Activated T-cell treated with anti-CD3 and anti-CD28 coated beads, Interleukin-2, amount 50 U/mL, for 1 hour (primary cell): ENCODE measurements at places on chromosomes 6 and 20.

- DNase-seq = no peak
Observed at GRCh38 chr6:16741112-16742016, 19.9 kb downstream of the ATXN1 start.

DNA sequence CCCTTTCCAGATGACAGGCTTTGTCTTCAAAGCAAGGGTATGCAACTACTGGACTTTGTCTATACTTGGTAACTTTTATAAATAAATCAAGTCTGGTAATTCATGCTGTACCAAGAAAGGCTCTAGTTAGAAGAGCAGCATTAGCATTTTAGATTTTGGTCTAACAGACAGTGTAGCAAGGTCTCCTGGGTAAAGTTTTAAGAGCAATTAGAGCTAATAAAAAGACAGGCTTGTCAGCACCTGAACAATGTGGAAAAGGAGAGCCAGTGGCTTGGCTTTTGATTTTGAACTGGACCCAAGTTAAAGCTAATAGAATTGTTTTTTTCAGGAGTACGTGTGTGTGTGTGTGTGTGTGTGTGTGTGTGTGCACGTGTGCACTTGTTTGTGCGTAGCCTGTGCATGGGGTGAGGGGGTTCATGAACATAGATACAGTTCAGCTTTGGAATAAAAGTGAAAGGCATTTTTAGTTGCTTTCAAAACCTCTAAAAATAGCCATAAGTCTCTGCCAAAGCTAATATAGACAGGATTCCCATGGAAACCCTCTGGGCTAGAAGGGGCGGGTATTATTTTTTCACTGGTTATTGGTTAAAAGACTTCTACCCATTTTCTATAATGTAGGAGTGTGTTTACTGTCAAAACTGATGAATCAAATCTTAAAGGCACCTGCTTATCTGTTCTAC lies 138.4 kb downstream of the KCNQ5 start:
- no peak for DNase-seq

- DNase-seq = no peak
Observed at GRCh38 chr6:11485271-11485670, 52.3 kb upstream of the TMEM170B start.

GRCh38 chr6:69917834-69918233 lies 51.5 kb downstream of the COL19A1 start:
- DNase-seq = no peak

- peak; percentile 70 for DNase-seq
Observed at GRCh38 chr6:170529839-170530469, 23.2 kb downstream of the PSMB1 start.

DNA sequence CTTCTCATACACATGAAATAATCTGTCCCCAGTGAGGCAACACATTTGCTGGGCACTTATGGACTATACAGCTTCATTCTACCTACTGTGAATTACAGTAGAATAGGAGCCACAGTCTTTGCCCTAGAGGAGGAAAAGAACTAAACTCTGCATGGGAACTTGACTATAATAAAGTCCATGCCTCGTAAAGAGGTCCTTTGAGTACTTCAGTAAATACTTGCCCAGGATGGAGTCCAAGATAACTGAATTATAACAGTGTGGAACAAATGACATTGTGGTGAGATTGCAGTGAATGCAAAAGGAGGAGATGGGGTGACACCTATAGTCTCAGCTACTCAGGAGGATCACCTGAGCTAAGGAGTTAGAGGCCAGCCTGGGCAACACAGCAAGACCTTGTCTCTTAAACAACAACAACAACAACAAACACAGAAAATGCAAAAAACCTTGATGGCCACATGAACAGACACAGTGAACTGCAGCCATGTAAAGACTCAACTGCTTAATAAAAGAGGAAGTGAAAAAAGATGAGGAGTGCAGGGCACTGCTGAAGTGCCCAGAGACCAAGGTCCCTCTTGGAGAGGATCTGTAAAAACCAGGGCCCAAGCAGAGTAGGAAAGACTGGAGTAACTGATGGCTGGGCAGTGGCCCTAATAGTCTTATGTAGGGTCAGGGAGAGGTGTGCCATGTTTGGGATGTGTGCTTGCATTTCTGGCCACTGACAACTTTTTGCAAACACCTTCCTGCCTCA lies 3.7 kb downstream of the MRPS18A start:
- no peak for DNase-seq

DNA sequence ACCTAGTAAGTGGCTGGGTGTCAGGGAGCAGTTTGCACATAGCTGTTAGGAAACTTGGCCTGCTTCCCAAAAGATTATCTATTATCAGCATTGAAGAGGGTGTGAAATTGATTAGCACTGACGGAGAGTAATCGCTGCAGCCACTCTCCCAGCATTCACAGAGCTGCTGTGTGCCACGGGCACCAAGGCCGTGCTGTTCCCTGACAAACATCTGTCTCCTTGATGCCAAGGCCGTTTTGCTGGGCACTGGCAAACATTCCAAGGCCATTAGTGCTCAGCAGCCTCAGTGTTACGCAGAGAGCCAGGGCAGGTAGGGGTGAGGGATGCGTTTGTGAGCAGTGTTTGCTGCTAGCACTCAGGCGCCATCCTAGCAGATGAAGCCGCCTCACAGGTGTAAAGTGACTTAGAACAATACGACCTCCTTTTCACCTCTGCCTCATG lies 57.7 kb upstream of the VSTM2L start:
- no peak for DNase-seq

- no peak for DNase-seq
Observed at GRCh38 chr6:107690643-107691061, 133.5 kb downstream of the SCML4 start.

DNA sequence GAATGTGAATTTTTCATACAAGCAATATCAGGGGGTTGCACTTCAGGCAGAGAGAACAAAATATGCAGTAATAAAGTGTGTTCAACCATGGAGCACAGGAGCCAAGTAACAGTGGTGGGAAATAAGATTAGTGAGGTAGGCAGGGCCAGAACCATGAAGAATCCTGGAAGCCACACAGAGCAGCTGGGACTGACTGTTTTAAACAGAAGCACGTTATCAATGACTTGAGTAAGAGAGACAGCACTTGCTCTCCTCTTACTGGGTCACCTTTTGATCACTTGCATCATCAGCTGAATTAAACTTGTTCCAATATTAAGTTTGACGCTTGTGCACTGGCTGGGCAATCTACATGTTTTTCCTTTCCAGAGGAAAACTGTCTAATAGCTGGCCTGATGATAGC lies 238.5 kb downstream of the TBX18 start:
- no peak for DNase-seq

DNA sequence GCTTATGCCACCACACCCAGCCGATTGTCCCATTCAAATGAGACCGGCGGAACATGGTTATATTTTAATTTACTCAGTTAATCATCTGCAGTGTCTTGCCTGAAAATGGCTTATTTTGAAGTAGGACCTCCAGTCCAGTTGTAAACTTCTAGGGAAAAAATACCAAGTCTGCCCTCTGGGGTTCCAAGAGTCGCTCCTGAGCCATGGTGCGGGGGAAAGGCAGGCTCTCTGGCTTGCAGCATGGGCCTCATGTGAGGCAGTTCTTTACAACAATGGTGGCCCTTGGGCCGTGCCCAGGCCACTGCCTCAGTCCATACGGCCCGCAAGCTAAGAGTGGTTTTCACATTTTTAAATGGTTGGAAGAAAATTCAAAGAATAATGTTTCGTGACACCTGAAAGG lies 62.7 kb upstream of the XRN2 start:
- no peak for DNase-seq

DNA sequence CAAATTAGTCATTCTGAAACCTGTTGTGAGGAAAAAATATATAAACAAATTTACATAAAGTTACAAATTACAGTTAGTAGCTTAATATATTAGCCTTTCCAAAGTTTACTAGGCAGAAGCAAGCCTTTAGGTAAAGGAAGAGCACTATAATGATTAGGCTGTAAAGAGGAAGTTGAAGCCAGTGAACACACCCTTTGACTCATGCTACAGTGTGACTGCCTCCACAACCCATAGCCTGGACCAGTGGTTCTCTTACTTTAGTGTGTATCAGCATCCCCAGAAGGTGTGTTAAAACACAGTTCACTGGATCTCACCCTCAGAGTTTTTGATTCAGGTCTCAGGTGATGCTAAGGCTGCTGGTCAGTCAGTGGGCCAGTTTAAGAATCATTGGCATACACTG lies 91.4 kb upstream of the DEFB112 start:
- DNase-seq = no peak

DNA sequence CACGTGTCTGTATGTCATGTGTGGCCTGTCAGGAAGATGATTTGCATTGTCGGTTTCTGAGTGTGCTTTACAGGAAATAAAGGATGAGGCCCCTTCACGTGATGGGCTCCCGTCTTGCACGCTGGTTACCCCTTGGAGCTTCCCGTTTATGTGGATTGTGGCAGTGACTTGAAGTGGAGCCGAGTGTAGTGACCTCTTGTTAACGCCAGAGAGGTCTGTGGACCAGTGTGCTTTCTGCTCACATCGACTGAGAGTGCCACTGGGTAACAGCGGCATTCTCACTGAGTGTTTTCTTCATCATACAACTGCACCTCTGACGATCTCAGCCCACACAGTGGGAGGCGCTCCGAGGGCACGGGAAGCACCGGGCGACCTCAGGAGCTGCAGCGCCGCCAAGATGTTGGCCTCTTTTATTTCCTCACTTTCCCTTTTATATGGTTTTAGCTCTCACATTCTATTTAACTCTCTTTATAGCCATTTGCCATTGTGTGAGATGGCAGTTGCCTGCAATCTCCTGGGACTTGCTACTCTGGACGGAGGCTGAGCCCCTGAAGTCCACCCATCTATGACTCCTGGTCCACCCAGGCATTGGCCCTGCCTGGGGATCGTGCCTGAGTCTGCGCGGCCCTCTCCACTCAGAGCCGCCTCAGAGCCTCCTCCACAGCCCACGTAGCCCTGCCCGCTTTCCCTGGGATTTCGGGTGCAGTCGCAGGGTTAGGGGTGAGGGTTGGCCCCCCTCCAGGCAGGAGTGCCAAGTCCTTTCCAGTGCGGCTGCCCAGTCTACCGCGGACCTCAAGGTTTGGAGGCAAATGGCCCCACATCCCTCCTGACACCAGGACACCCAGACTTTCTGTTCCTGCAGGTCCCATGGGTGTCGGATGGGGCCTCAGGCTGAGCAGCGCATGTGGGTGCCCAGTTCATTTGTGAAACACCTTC lies 238.9 kb downstream of the ERMARD start:
- peak; percentile 28 for DNase-seq

DNA sequence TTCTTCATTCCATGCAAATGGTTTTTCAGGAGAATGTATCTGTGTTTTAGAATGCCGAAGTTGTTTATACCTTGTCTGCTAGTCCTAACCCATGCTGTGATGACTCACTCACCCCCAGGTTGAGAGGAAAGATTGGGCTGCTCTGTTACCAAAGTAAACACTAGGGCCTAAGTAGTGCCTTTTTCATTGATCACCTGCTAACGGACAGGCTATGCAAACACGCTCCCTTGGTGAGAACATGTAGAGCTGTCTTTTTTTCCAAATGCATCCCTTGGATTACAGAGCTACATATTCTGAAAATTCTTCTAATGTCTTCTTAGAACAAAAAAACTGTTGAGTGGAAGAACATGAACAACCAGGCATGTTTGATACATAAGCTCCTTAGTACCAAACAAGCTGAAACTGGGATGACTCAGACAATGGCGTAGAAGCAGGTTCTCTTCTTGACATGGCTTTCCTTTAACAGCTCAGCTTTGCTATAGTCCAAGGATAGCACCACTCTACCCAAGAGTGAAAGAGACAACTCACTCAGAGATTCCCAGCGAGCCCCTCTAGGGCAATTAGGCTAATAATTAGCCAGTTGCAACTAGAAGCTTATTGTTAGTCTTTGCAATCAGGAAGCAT lies 20.5 kb downstream of the PERP start:
- DNase-seq = no peak

DNA sequence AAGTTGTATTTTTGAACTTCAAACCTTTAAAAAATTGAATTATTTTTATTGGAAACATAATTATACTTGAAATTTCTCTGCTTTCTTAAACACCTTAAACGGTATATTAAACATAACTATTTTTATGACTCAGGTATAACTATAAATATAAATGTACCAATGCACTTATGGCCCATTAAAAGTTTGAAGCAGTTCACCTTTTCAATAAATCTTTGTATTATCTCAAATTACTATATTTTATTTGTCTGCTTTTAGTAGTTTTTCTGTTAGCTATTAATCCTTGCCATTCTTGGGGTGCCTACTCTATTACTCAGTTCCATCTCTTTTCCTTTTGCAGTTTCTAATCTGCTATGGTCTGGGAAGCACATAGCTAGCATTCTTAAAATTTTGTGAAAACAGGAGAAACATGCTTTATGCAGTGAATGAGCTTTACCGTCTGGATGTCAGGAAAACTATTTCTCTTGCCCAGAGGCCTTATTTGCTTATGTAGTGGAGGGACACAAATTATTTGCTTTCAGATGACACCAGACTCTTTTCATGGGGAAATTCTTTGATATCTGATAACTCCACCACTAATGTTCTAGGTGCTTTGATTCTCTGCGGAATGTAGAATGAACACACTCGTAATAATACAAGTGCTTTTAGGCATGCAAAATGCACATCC lies 378.9 kb upstream of the CITED2 start:
- DNase-seq = no peak

- DNase-seq = no peak
Observed at GRCh38 chr6:111427341-111428116, 55.5 kb downstream of the REV3L start.

DNA sequence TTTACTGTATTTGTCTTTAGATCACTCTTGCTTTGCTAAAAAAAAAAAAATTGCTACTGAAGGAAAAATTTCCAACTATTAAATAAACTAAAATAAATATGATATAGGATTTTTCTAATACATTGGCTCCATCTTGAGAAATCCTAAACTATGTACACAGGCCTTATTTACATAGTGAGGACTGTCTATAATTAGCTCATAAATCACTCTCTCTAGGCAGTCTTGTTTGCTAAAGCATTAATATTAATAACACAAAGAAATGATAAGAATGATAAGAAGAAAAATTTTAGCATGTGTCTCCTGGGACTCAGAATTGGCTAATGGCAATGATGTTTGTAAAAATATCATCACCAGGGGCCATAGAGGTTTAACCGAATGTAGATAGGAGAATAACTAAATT lies 13.3 kb upstream of the CRYBG1 start:
- no peak for DNase-seq

DNA sequence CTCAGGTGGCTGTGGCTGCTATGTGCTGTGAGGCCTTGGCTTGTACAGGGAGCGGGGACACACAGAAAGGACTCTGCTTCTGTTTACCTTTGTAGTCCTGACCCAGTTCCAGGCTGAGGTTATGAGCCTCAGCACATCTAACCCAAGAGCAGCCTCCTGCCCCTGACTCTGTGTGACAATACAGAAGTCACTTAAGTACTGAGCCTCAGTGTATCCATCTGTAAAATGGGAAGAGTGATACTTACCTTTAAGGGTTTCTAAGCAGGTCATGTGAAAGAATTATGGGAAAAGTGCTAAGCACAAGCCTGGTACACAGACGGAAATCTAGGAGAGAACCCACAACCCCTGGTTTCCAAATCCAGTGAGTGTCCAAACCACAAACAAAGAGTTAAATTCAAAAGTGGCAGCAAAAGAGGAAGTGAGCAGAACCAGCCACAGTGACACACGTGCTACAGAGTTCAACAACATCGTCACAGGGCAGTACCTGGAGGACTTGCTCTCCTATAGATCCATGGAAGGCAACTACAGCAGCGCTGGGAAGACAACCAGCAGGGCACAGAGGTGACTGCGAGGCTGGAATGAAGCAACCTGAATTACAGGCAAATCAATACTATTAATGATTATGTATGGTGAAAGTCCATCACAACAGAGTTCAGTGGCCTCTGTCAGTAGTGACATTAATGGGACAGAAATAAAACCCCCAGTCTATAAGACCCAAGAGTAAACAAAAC lies 12.5 kb downstream of the TRIM26 start:
- DNase-seq = no peak
